Esophagus muscularis mucosa (tissue), 4 donors: ENCODE measurements at places on chromosomes 1 and 21. TPM values are rescaled to one million over a fixed set of nuclear protein-coding genes. Genes with fewer than 3 reads are reported as not detected.

- no peaks in the 10 kb centered on the region for H3K27me3 ChIP-seq
- no peak overlapping the region for H3K4me3 ChIP-seq
- H3K36me3 ChIP-seq = no peaks in the 10 kb centered on the region
Measured at GRCh38 chr1:92901126-92901525, 60.1 kb downstream of the DIPK1A start.

The RHCE gene
- total RNA-seq = 0.17 TPM

The NTMT2 gene
- total RNA-seq = not detected

DNA sequence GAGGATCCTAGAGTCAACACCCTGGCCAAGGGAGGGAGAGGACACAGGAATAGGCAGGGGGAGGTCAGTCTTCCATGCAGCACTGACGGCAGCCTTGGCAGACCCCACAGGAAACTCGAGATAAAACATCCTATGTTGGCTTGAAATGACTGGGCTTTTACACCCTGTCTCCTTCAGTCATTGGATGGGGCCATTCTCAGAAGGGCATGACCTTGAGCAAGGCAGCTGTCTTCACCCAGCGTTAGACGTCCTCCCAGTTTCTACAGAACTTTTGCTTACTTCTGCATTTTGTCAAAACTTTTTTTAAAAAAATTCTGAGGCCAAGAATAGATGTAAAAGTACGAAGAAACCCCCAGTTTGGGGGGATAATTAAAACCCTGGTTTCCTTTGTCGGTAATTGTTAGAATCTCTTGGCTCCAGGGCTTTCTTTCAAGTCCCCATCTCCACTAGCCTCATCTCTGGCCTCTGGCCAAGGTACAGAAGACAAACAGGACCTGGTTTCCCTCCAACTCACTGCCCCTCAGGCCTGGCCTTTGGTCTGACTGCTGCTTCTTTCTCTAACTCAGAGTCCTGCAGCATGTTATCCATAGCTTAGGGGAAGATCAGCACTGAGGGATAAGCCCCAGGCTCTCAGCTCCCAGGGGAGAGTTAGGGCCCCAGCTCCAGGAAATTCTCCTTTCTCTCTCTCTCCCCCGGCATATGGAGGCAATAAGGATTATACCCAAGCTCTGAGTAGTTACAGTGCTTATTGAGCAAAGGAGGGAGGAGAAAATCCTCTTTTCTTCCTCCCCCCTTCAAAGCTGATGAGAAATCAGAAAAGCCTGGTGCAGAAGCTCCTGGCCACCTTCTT, 51.6 kb upstream of the KCND3 start:
- no peaks in the 10 kb centered on the region for H3K27me3 ChIP-seq
- no peak overlapping the region for H3K27ac ChIP-seq
- no peaks in the 10 kb centered on the region for H3K36me3 ChIP-seq
- H3K4me3 ChIP-seq = no peak overlapping the region
- H3K4me1 ChIP-seq = no peaks in the 10 kb centered on the region

The ST6GALNAC3 gene
- 5.5 TPM for total RNA-seq

- H3K4me3 ChIP-seq = no peak overlapping the region
- H3K4me1 ChIP-seq = peaks cover 13% of the 10 kb centered on the region
- H3K27ac ChIP-seq = no peak overlapping the region
- no peaks in the 10 kb centered on the region for H3K36me3 ChIP-seq
- H3K27me3 ChIP-seq = no peaks in the 10 kb centered on the region
Measured at GRCh38 chr1:43227143-43227764, 42.5 kb upstream of the TMEM125 start.

The CFHR1 gene
- total RNA-seq = not detected
